Neuronal stem cell (in vitro differentiated cells): ENCODE measurements at places on chromosomes 16 and 17.

DNA sequence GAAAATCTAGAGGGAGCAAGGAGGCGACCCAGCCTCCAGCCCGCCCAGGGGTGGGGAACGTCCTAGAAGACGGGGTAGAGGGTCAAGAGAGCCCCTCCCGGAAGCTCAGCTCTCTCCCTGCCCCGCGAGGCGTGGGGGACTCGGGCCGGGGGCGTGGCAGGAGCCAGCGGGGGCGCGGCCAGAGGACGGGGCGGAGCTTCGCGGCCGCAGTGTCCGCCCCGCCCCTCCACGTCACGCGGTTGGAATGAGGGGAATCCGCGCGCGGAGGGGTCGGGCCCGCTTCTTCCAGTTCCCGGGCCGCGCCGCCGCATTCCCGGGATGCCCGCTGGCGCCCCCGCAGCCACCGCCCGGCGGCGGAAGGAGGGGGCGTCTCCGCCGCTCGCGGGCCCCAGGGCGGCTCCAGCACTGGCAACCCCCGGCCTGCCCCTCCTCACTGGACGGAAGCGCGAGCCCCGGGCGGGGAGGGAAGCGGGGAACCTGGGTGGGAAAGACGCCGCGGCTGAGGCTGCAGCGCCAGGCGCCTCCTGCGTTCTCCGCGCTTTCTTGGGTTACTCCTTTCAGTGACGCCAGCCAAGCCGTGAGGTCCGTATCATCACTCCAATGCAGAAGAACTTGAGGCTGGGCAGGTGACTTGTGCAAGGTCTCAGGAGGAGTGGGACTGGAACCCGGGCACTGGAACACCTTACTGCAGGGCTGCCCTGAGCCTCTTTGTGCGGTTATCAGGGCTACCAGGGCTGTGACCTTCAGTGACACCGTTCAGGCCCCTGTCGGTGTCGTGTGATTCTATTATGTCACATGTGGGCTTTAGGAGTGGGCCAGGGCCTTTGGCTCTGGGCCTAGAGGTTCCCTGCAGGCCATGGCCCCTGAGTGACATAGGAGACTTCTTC lies 4.3 kb downstream of the MYO1C start:
- peak; percentile 89 for DNase-seq
- H3K36me3 ChIP-seq, result peaks cover 3% of the 10 kb centered on the region
- H3K4me1 ChIP-seq, result peaks cover 27% of the 10 kb centered on the region
- H3K4me3 ChIP-seq, result peak overlapping the region; percentile 73
- H3K27ac ChIP-seq, result peak overlapping the region; percentile 77
- no peaks in the 10 kb centered on the region for H3K27me3 ChIP-seq

DNA sequence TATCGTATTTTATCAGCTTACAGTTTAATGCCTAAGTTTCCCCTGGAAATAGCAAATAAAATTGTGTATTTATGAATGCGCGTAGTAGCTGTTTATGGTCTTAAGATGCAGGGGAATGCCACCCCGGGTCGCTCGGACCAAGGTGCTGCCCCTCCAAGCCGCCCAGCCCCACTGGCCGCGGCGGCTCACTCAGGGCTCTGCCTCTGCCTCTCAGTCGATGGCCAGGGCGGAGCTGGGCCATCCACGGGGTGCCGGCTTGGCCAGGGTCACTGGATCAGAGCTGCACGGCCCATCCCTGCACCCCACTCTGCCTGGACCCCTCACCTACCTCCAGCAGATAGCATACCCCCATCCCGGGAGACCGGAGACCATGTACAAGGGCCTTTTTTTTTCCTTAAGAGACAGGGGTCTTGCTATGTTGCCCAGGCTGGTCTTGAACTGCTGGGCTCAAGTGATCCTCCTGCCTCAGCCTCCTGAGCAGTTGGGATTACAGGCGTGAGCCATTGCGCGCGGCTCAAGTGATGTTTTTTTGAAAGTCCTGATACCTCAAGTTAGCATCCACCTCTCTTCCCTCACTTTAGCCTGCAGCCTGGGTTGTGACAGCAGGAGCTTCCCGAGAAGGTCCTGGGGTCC lies 11.0 kb downstream of the PRSS27 start:
- H3K4me1 ChIP-seq, result no peaks in the 10 kb centered on the region
- no peak overlapping the region for H3K4me3 ChIP-seq

DNA sequence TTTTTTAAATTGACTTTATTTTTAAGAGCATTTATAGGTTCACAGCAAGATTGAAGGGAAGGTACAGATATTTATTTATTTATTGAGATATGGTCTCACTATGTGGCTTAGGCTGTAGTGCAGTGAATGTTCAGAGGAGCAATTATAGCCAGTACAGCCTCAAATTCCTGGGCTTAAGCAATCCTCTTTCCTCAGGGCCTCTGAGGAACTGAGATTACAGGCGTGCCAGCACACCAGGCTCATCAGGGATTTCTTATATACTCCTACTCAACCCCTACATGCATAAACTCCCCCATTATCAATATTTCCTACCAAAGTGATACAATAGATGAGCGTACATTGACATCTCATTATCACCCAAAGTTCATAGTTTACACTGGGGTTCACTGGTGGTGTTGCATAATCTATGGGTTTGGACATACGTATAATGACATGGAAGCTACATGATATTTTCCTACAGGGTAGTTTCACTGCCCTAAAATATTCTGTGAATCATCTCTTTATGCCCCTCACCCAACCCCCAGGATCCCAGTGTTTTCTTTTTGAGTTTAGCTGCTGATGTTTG lies 33.5 kb downstream of the HS3ST3B1 start:
- no peak overlapping the region for H3K4me3 ChIP-seq
- peaks cover 26% of the 10 kb centered on the region for H3K4me1 ChIP-seq
- H3K27me3 ChIP-seq, result no peaks in the 10 kb centered on the region

- H3K36me3 ChIP-seq, result peaks cover 92% of the 10 kb centered on the region
- H3K4me3 ChIP-seq, result peak overlapping the region; percentile 80
- peak overlapping the region; percentile 62 for H3K27ac ChIP-seq
- peak; percentile 93 for DNase-seq
- H3K4me1 ChIP-seq, result peaks cover 50% of the 10 kb centered on the region
These were observed 6.4 kb downstream of the NFE2L1 start for GRCh38 chr17:48054238-48055185.

GRCh38 chr17:55731586-55732250 lies 9.1 kb upstream of the TMEM100 start:
- no peaks in the 10 kb centered on the region for H3K27me3 ChIP-seq
- H3K36me3 ChIP-seq, result no peaks in the 10 kb centered on the region
- DNase-seq, result no peak
- H3K4me3 ChIP-seq, result no peak overlapping the region
- H3K4me1 ChIP-seq, result peaks cover 11% of the 10 kb centered on the region

- H3K36me3 ChIP-seq, result no peaks in the 10 kb centered on the region
- DNase-seq, result peak; percentile 9
- H3K4me1 ChIP-seq, result no peaks in the 10 kb centered on the region
- H3K4me3 ChIP-seq, result no peak overlapping the region
- H3K27ac ChIP-seq, result no peak overlapping the region
- no peaks in the 10 kb centered on the region for H3K27me3 ChIP-seq
These were observed 294.5 kb downstream of the SNX29 start for GRCh38 chr16:12271006-12271405.
